ENCODE measurements at places on chromosomes 13 and 19.
A peak's percentile ranks its signal among the peaks of the same experiment; 100 is the strongest.

GRCh38 chr19:43780706-43781525 is at the start of gene KCNN4:
TSS of gene KCNN4 (minus strand) at chr19:43780973. CDS start at chr19:43780861, 112 bp downstream.
- no peak for DNase-seq
- no peaks in the 10 kb centered on the region for H3K4me1 ChIP-seq
- no peaks in the 10 kb centered on the region for H3K27me3 ChIP-seq
- no peak within 1 kb of the TSS for H3K4me3 ChIP-seq
- no peaks in the 10 kb centered on the region for H3K36me3 ChIP-seq

- no peaks in the 10 kb centered on the region for H3K27me3 ChIP-seq
- H3K36me3 ChIP-seq: no peaks in the 10 kb centered on the region
- no peak overlapping the region for H3K4me3 ChIP-seq
- H3K27ac ChIP-seq: no peak overlapping the region
- DNase-seq: no peak
Observed at GRCh38 chr13:46492946-46493345, 60.0 kb upstream of the LRCH1 start.

- no peak for DNase-seq
- H3K4me3 ChIP-seq: no peak overlapping the region
- H3K27ac ChIP-seq: no peak overlapping the region
- peaks cover 15% of the 10 kb centered on the region for H3K36me3 ChIP-seq
- H3K27me3 ChIP-seq: no peaks in the 10 kb centered on the region
Observed at GRCh38 chr19:5206751-5207075, 133.9 kb downstream of the PTPRS start.

DNA sequence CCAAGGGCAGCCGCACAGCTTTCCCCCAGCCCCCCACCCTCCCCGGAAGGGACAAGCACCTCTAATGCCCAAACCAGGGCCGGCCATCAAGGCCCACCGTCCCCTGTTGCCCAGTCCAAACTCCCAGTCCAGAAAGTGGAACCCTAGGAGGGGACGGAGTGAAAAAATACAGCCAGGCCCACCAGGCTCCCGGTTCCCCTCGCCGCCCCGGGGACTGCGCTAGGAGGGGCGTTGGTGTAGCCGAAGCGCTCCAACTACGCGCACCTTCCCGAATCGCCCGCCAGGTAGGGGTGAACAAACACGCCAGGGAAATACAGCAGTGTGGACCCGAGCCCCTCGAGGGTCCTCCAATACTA is 1.3 kb downstream of the KLF16 start:
- DNase-seq: no peak
- peak overlapping the region; percentile 38 for H3K27ac ChIP-seq
- peaks cover 60% of the 10 kb centered on the region for H3K4me1 ChIP-seq
- H3K27me3 ChIP-seq: no peaks in the 10 kb centered on the region

GRCh38 chr19:58353717-58354477 is 605 bp upstream of the A1BG start:
- H3K4me3 ChIP-seq: no peak overlapping the region
- H3K4me1 ChIP-seq: peaks cover 14% of the 10 kb centered on the region
- H3K27ac ChIP-seq: no peak overlapping the region
- H3K36me3 ChIP-seq: no peaks in the 10 kb centered on the region

DNA sequence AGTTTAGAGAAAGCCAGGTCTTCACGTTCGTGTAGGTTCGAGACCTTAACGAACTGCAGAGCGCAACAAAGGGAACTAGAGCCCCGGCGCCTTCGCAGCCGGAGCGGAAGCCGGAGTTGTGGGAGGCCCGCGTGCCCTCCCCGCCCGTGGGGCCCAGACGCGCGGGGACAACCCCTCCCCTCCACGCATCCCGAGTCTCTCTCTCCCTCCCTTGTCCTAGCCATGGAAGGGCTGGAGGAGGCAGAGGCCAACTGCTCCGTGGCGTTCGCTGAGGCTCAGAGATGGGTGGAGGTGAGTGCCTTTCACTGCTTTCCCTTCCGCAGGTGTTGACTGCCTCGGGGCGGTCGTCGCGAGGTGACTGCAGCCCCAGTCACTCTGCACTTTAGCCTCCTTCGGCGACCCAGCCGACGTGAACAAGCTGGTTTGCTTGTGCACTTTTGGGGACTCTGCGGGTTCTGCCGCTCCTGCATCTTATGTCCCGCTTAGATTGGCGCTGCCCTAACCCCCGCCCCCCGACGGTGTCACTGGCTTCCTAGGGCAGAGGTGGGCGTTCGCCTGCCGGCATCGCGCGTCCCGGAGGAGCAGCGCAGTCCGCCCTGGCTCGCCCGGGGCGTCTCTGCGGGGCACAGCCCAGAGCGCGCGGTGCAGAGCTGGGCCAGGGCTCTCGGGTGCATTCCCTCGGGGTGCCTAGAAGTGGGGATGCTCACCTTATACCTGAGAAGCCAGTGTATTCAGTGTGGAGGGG is 478 bp downstream of the LMO7 start:
- DNase-seq: peak; percentile 35
- peak overlapping the region; percentile 48 for H3K4me3 ChIP-seq
- H3K27ac ChIP-seq: peak overlapping the region; percentile 78

GRCh38 chr19:55580628-55581144 is at the start of gene ZNF579:
TSS of gene ZNF579 (minus strand) at chr19:55580848. CDS start at chr19:55579639, 1,209 bp downstream.
- no peaks in the 10 kb centered on the region for H3K36me3 ChIP-seq
- peak within 1 kb of the TSS; percentile 88 for H3K27ac ChIP-seq
- H3K4me3 ChIP-seq: peak within 1 kb of the TSS; percentile 96
- H3K27me3 ChIP-seq: no peaks in the 10 kb centered on the region

DNA sequence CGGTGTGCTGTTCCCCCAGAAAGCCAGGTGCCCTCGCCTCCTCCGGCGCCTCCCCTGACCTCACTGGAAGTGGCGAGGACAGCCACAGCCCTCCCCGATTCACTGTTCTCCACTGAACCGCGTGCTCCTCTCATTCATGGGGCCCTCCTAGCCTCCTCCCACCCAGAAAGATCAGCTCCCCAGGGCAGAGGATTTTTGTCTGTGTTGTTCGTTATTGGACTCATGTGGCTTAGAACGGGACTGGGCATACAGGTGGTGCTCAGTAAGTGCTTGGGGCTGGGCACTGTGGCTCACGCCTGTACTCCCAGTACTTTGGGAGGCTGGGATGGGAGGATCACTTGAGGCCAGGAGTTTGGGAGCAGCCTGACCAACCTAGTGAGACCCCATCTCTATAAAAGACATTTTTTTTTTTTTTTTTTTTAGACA is 3.8 kb downstream of the PRTN3 start:
- peaks cover 11% of the 10 kb centered on the region for H3K4me1 ChIP-seq
- H3K27me3 ChIP-seq: no peaks in the 10 kb centered on the region
- H3K36me3 ChIP-seq: no peaks in the 10 kb centered on the region
- DNase-seq: no peak
- H3K27ac ChIP-seq: no peak overlapping the region

- H3K4me1 ChIP-seq: peaks cover 40% of the 10 kb centered on the region
- no peaks in the 10 kb centered on the region for H3K27me3 ChIP-seq
- H3K36me3 ChIP-seq: no peaks in the 10 kb centered on the region
- H3K27ac ChIP-seq: peak overlapping the region; percentile 73
- H3K4me3 ChIP-seq: no peak overlapping the region
- no peak for DNase-seq
Observed at GRCh38 chr19:28595722-28596480, 617.0 kb downstream of the UQCRFS1 start.

DNA sequence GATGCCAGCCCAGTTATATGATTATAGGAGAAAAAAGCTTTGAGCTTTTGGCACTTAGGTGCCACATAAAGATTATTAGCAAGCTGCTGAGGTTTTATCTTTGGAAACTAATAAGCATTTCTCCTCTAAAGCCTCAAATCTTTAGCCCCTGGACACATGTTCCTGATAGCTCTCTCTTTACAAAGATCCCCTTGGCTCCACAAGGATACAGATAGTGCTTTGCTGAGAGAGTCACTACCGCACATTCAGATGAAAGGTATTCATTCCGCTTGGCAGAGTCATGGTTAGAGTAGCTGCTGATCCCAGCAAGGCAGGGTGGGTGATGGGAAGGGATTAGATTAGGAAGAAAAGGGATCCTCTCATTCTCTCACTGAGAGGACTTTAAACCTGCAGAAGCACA is 28.2 kb upstream of the PSG7 start:
- no peaks in the 10 kb centered on the region for H3K27me3 ChIP-seq
- H3K4me1 ChIP-seq: no peaks in the 10 kb centered on the region
- DNase-seq: no peak
- H3K4me3 ChIP-seq: no peak overlapping the region
- H3K27ac ChIP-seq: no peak overlapping the region
- H3K36me3 ChIP-seq: no peaks in the 10 kb centered on the region

GRCh38 chr13:100306030-100306429 is 217.1 kb downstream of the PCCA start:
- no peaks in the 10 kb centered on the region for H3K4me1 ChIP-seq
- H3K27me3 ChIP-seq: no peaks in the 10 kb centered on the region
- no peak for DNase-seq

DNA sequence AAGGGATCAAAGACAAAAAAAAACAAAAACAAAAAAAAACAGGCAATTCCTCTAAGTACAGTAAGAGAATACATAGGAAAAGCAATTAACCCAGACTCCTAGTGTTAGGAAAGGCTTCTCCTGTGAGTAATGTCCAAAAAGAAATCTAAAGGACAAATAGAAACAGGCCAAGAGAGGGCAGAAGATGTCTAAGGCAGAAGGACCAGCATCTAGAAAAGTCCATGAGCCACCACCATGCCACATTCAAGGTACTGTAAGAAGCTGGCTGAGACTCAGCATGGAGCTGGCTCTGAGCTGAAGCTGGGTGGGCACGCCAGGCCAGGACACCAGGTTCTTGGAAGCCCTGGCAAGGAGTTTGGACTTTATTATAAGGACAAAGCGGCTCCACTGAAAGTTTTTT is 118.1 kb upstream of the FRY start:
- no peak overlapping the region for H3K27ac ChIP-seq
- H3K4me3 ChIP-seq: no peak overlapping the region
- no peaks in the 10 kb centered on the region for H3K4me1 ChIP-seq

DNA sequence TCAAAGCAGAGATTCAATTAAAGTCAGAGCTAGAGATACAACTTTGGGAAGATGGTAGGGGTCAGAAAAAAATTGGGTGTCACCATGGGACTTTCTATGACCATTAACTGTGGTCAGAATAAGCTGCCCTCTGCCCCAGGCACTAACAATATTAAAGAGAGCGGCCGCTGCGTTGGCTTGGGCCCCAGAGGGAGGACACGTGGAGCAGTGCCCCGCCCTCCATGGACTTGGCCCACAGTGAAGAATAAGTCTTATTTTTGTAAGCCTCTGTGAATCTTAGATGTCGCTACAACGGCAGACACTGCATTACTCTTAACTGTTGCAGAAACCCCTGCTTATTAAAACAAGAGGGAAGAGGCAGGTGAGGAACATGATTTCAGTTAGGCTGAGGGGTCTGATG is 172.7 kb downstream of the UQCRFS1 start:
- no peaks in the 10 kb centered on the region for H3K4me1 ChIP-seq
- DNase-seq: no peak
- no peaks in the 10 kb centered on the region for H3K27me3 ChIP-seq

DNA sequence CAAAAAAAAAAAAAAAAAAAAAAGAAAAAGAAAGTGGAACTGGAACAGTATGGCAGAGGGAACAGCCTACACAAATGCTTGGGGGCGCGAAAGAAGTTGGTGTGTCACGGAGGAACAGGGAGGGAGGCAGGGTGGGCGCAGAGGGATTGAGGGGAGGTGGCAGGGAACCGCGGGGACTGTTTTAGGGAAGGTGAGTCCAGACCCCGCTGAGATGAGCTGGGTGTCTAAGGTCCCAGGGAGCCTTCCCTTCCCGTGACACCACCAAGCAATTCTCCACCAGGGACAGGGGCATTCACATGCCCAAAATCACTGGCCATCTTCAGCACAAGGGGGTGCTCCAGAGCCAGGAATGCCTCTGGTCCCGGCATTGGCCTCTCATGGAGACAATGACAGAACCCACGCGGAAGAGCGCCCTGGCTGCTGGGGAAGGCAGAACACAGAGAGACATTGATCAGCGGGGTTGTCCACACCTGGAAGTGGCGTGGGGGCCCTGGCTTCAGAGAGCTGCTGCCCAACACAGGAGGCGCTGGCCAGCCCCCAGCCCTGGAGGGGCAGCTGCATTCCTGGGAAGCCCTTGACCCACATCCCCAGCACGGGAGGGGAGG is 6.9 kb downstream of the PEAK3 start:
- H3K27me3 ChIP-seq: no peaks in the 10 kb centered on the region
- H3K36me3 ChIP-seq: peaks cover 2% of the 10 kb centered on the region
- H3K4me3 ChIP-seq: no peak overlapping the region
- peaks cover 44% of the 10 kb centered on the region for H3K4me1 ChIP-seq

DNA sequence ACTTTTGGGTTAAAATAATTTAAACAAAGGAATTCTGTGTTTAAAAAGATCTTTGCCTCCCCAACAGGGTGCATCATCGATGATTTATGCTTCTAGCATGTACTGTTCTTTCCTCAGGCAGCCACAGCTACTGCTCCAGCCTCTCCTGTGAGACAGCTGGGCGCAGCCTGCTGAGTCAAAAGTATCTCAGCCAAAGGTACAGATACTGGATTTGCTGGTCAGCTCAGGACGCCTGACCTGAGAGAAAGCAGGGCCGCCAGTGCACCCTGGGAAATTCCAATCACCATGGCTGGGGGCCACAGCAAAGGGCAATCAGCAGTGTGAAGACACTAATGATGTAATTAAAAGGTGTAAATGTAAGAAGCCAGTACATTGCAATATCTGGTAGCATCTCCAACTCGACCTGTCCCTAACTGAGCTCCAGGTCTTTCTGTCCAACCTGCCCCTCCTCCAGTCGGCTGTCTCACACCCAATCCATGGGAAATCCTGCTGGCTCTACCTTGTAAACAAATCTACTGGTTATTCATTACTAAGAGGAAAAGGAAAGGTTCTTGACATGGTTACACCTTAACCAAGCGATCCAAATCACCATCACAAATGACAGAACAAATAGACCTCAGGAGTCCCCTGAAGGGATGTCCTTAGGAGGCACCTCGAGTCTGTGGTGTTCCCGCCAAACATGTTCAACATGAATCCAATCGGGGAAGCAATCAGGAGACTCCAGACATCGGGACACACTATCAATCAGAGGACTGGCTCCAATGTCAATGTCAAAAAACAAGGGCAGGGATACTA is 7.3 kb downstream of the OPA3 start:
- H3K27ac ChIP-seq: peak overlapping the region; percentile 64
- peaks cover 42% of the 10 kb centered on the region for H3K4me1 ChIP-seq
- no peak overlapping the region for H3K4me3 ChIP-seq
- peak; percentile 78 for DNase-seq
- H3K27me3 ChIP-seq: no peaks in the 10 kb centered on the region

- H3K27me3 ChIP-seq: no peaks in the 10 kb centered on the region
- no peaks in the 10 kb centered on the region for H3K36me3 ChIP-seq
- peaks cover 8% of the 10 kb centered on the region for H3K4me1 ChIP-seq
- no peak overlapping the region for H3K4me3 ChIP-seq
Observed at GRCh38 chr13:26406791-26407190, 150.7 kb upstream of the WASF3 start.
